Pancreas (tissue), 10 donors: ENCODE measurements at places on chromosomes 1 and 21. TPM values are rescaled to one million over a fixed set of nuclear protein-coding genes. Genes with fewer than 3 reads are reported as not detected.

DNA sequence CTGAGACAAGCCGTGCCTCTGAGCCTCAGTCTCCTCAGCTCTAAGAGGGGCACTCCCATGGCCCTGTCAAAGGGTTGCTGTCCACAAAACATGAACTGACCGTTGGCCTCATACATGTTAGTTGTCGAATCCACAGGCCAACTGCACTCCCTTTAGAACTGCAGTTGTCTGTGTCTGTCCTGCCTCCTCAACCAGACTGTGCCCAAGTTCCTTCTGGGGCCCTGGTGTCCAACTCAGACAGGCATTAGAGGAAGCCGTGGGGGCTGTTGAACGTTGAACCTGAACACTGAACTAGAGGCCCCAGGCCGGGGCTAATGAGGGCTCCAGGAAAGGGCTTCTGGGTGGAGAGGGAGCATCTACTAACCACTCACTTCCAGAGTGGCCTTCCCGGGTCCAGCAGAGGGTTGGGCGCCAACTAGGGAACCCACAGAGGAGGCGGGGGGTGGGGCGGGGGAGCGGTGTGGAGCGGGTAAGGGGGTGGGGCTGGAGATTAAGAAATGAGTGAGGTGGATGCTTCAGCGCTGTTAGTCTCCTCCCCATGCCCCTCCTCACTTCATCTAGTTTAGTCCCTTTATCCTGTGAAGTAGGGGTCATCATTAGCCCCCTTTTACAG is at the start of gene RAB42:
TSS of gene RAB42 (plus strand) at position 558 of the 613 bp plus-strand sequence. CDS start 247 bp downstream, outside the sequence.
- H3K4me1 ChIP-seq = no peaks in the 10 kb centered on the region
- H3K4me3 ChIP-seq = peak within 1 kb of the TSS; percentile 61
- DNase-seq = peak; percentile 24
- no peaks in the 10 kb centered on the region for H3K36me3 ChIP-seq

GRCh38 chr1:230693221-230693620 is 20.7 kb downstream of the AGT start:
- H3K4me1 ChIP-seq = no peaks in the 10 kb centered on the region
- H3K4me3 ChIP-seq = no peak overlapping the region
- no peak for DNase-seq
- H3K36me3 ChIP-seq = peaks cover 15% of the 10 kb centered on the region

DNA sequence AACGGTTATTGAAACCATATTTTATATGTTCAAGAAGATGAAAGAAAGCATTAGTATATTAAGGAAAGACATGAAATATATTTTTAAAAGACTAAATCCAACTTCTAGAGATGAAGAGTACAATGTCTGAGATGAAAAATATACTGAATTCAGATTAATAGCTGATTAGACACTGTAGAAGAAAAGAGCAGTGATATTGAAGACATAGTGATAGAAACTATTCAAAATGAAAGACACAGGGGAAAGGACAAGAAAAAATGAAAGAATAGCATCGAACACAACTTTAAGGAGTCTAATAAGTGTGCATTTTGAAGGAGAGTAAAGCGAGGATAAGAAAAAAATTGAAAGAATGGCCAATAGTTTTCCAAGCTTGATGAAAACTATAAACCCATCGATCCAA is 11.2 kb upstream of the IFNAR1 start:
- no peaks in the 10 kb centered on the region for H3K4me1 ChIP-seq
- no peaks in the 10 kb centered on the region for H3K27me3 ChIP-seq
- H3K36me3 ChIP-seq = no peaks in the 10 kb centered on the region
- no peak overlapping the region for H3K27ac ChIP-seq
- no peak overlapping the region for H3K4me3 ChIP-seq

- H3K4me1 ChIP-seq = no peaks in the 10 kb centered on the region
- H3K27ac ChIP-seq = no peak overlapping the region
- no peaks in the 10 kb centered on the region for H3K27me3 ChIP-seq
Measured at GRCh38 chr1:8988618-8988967, 37.6 kb downstream of the SLC2A7 start.

GRCh38 chr1:111878649-111879048 is 110.8 kb downstream of the KCND3 start:
- H3K27me3 ChIP-seq = no peaks in the 10 kb centered on the region
- no peak for DNase-seq
- H3K36me3 ChIP-seq = no peaks in the 10 kb centered on the region
- no peak overlapping the region for H3K4me3 ChIP-seq
- H3K4me1 ChIP-seq = no peaks in the 10 kb centered on the region

DNA sequence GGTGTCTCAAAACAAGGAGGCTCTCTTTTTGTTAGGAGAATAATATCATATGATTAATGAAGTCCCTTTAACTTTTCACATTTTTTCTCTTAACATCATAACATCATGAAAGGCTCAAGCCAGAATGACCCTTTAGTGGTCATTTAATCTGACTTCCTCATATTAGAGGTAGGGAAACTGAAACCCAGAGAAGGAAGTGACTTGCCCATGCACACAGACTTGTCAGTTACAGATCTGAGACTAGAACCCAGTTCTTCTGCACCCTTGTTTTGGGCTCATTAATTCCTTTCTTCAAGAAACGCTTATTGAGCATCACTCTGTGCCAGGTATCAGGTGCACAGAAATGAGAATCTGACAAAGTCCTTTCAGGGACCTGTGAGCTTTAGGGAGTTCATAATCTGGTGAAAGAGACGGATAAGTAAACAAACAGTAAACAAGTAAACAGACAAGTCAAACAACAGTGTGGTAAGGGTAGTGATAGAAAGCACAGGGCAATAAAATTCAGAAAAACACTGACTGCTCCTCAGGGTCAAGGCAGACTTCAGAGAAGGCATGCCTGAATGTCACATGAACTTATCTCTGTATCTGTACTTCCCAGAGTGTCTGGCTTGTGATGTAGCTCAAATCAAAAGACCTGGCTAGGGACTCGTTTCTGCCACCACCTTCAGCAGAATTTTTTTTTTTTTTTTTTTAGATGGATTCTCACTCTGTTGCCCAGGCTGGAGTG is 38.3 kb upstream of the OSBPL9 start:
- H3K36me3 ChIP-seq = no peaks in the 10 kb centered on the region
- no peak overlapping the region for H3K27ac ChIP-seq
- H3K4me3 ChIP-seq = no peak overlapping the region
- H3K4me1 ChIP-seq = no peaks in the 10 kb centered on the region

DNA sequence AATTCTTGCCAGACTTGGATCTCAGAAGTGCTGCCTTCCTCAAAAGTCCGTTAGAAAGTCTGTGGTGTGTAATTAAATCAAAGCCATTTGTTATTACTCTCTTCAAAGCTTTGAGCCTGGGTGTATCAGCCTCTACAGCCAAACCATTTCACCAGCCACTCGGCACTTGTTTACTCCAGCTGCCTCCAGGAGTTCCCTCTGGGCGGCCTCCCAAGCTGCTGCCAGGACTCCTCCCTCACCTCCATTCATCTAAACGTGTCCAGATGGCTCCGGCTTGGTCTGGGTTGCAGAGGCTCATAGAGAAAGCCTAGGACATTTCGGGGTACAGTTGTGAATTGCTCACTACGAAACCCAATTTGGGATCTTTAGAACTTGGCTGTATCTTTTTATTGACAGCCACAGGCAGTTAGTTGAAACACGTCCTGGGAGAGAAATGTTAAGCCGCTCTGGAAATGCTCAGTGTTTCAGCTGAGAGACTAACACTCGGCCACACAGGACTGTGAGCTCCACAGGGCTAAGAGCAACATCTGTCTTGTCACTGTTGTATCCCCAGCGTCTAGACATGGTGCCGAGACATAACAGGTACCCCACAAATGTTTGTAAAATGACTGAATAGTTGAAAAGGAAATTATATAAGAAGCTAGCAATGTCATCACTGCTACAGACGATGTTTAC is 116.9 kb upstream of the NGF start:
- no peaks in the 10 kb centered on the region for H3K36me3 ChIP-seq
- no peak overlapping the region for H3K27ac ChIP-seq
- H3K4me1 ChIP-seq = no peaks in the 10 kb centered on the region
- no peak for DNase-seq

- no peak overlapping the region for H3K4me3 ChIP-seq
- no peak for DNase-seq
- no peak overlapping the region for H3K27ac ChIP-seq
- no peaks in the 10 kb centered on the region for H3K36me3 ChIP-seq
Measured at GRCh38 chr1:99756598-99756997, 9.8 kb downstream of the FRRS1 start.

DNA sequence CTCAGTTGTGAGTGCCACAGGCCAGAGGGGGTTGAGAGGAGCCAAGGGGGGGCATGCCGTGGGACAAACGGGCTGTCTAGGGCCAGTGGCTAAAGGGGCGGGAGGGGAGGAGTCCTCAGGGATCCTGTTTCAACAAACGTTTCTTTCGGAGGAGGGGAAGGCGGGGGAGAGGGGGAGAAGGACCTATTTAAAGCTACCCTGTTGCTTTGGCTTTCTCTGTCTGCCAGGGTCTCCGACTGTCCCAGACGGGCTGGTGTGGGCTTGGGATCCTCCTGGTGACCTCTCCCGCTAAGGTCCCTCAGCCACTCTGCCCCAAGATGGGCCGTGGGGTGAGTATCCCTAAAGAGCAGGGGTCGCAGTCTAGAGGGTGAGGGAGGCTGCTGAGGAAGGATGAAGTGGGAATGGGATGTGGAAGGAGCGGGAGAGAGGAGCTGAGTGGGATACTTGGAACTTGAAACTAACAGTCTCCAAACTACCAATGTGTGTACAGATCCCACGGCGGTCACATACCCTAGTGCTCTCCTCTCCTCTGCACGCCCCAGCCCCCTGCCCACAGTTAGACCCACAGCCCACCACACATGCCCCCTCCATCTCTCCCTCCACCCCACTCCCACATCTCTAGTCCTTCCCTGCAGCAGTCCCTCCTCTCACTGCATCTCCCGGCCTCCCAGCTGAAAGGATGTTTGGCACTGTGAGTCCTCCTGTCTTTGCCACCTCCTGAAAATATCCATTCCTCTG is at the start of gene ATP1A2:
TSS of gene ATP1A2 (plus strand) at position 215 of the 738 bp plus-strand sequence. CDS start at position 318, 103 bp downstream.
- DNase-seq = no peak
- H3K27ac ChIP-seq = no peak within 1 kb of the TSS
- no peaks in the 10 kb centered on the region for H3K4me1 ChIP-seq
- no peak within 1 kb of the TSS for H3K4me3 ChIP-seq

DNA sequence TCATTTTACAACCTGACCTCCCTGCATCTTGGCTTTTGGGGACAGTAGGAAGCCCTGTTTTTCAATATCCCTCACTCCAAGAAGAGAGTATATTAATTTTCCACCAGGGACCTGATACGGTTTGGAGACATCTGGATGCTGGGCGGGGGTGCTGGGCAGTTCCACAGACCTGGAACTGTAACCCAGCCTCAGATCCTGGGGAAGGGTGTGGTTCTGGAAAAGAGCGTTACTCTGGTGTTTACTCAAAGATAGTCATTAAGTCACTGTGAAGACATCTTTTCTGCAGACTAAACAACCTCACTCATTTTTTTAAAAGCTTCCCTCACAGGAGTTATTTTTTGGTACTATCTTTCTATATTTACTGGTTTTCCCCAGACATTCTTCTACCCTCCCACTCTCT is 189.8 kb downstream of the CLIC6 start:
- H3K4me3 ChIP-seq = no peak overlapping the region
- no peaks in the 10 kb centered on the region for H3K27me3 ChIP-seq
- no peak for DNase-seq
- no peaks in the 10 kb centered on the region for H3K36me3 ChIP-seq
- H3K27ac ChIP-seq = no peak overlapping the region

DNA sequence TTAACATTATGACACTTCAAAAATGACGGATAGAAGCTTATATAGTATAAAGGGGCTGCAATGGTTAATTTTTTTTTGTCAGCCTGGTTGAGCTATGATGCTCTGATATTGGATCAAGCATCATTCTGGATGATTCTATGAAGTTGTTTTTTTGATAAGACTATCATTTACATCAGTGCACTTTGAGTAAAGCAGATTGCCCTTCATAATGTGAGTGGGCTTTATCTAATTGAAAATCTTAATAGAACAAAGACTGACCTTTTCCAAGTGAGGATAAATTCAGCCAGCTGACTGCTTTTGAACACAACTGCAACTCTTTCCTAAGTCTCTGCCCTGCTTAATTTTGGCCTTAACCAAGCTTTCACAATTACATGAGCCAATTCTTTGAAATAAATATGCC is 1476.2 kb downstream of the NCAM2 start:
- no peak overlapping the region for H3K4me3 ChIP-seq
- no peaks in the 10 kb centered on the region for H3K4me1 ChIP-seq
- H3K27ac ChIP-seq = no peak overlapping the region

- H3K27me3 ChIP-seq = no peaks in the 10 kb centered on the region
- H3K4me1 ChIP-seq = peaks cover 5% of the 10 kb centered on the region
- no peak for DNase-seq
- no peaks in the 10 kb centered on the region for H3K36me3 ChIP-seq
- no peak overlapping the region for H3K4me3 ChIP-seq
Measured at GRCh38 chr1:94629259-94630181, 88.0 kb upstream of the F3 start.

DNA sequence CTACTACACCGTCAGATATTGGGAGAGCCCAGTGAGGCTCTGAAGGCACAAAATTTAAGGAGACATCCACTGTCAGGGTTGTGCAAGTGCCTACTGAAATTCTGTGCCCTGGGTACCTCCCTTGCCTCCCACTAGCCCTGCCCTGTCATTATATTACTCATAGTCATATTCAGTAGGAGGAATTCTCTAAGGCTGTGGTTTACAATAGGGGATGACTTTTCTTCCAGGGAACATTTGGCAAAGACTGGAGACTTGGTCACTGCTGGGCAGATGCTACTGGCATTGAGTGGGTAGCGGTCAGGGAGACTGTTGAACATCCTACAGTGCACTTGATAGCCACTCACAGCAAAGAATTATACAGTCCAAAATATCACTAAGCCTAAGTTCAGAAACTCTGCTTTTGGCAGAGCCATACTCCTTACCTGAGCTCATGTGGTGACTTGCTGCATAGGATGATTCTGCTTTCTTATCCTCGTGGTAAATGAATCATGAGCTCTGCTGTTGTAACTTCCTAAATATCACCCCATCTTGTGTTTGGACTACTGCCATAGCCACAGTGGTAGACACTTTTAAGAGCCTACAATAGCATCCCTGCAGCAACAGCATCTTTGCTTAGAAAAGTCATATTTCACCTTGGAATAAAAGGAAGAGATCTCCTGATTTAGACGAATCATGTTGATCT is 563.4 kb upstream of the PLXNA2 start:
- H3K4me3 ChIP-seq = no peak overlapping the region
- DNase-seq = no peak
- no peak overlapping the region for H3K27ac ChIP-seq
- no peaks in the 10 kb centered on the region for H3K4me1 ChIP-seq
- H3K36me3 ChIP-seq = no peaks in the 10 kb centered on the region

- H3K27me3 ChIP-seq = no peaks in the 10 kb centered on the region
- DNase-seq = no peak
- no peaks in the 10 kb centered on the region for H3K4me1 ChIP-seq
- H3K4me3 ChIP-seq = no peak overlapping the region
- H3K27ac ChIP-seq = no peak overlapping the region
- H3K36me3 ChIP-seq = no peaks in the 10 kb centered on the region
Measured at GRCh38 chr1:65670518-65670917, 122.2 kb upstream of the PDE4B start.

Gene CDC42BPA
- polyA plus RNA-seq = 10.3 TPM
